Ammon's horn (tissue), 1 donor: ENCODE measurements at places on chromosomes 13 and 19.
A peak's percentile ranks its signal among the peaks of the same experiment; 100 is the strongest.

DNA sequence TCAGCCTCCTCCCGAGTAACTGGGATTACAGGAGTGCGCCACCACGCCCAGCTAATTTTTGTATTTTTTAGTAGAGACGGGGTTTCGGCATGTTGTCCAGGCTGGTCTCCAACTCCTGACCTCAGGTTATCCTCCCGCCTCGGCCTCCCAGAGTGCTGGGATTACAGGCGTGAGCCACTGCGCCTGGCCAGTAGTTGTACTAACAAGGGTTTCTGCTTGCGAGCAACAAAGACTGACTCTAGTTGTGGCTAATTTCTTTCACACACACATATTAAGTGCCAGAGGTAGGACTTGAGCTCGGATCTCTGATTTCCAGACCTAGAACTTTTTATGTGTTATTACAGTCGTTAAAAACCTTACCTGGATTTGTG, 635 bp upstream of the PCCA start:
- DNase-seq = no peak

DNA sequence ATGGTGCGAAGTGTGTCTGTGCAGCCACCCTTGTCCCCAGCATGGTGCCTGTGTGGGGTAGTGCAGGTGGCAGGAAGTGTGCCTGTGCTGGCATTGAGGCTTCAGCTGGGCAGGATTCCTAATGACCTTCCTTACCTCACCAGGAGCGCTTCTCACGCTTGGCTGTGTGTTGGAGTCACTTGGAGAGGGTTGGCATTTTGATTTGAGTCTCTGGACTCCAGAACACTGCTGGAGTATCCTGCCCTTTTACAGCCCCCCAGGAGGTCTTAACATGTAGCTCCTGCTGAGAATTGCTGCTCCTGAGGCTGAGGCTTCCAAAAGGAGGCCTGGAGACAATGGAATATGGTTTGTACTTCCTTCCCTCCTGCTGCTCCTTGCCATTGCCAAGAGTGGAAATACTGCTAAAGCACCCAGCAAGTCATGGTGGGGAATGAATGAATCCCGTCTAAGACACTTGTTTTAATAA, 87.1 kb downstream of the ARHGEF7 start:
- DNase-seq = no peak

- DNase-seq = no peak
Measured at GRCh38 chr13:20482787-20483186, 42.9 kb downstream of the CRYL1 start.

DNA sequence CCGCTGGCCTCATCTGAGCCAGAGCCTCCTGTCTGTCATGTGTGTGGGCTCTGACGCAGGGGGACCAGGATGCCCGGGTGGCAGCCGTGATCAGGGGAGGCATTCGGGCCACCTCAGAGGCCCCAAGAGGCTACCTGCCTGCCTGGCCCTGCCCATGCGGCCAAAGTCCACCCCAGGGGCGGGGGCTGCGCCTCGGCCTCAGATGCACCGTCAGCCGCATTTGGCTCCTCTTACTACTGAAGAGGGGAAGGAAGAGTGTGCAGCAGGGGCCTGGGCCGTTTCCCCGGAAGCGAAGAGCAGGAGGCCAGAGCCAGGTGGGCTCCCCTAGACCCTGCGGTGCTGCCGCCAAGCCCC, 34.0 kb downstream of the C13orf46 start:
- no peak for DNase-seq

GRCh38 chr13:78067290-78067689, 148.7 kb upstream of the EDNRB start:
- no peak for DNase-seq

DNA sequence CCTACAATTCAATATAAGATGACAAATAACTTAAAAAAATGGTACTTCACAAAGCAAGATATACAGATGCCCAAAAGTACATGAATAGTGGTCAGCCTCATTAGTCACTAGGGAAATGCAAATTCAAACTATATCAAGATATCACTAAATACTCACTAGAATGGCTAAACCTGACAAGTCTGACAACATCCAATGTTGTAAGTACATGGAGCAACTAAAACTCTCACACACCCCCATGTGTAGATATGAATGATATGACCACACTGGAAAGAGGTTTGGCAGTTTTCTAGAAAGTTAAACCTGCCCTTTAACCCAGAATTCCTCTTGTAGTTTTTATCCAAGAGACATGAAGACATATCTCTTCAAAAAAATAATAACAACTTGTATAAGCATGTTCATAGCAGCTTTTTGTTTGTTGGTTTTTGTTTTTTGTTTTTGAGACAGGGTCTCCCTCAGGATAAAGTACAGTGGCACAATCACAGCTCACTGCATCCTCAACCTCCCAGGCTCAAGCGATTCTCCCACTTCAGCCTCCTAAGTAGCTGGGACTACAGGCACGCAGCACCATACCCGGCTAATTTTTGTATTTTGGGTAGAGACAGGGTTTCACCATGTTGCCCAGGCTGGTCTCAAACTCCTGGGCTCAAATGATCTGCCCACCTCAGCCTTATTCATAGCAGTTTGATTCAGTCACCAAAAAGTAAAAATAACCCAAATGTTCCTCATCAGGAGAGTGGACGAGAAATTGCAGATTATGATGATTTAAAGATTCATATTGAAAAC, 55.1 kb downstream of the RFX2 start:
- DNase-seq = no peak

DNA sequence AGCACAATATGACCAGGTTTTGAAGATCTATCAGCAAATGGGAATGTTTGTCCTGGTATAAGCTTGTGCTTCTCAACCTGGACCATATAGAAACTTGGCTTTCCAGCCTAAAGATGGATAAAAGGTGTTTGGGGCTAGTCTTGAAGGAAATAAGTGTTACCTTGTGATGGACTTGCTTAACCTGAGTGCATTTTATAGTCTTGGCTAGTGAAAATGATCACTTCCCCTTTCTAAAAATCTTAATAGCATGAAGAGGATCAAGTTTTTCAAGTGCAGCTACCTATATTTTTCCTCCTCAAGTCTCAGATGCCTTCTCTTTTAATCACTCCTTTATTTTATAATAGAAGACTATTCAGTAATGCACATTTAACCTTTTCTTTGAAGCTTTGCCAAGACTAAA, 919.8 kb upstream of the SLITRK1 start:
- no peak for DNase-seq

DNA sequence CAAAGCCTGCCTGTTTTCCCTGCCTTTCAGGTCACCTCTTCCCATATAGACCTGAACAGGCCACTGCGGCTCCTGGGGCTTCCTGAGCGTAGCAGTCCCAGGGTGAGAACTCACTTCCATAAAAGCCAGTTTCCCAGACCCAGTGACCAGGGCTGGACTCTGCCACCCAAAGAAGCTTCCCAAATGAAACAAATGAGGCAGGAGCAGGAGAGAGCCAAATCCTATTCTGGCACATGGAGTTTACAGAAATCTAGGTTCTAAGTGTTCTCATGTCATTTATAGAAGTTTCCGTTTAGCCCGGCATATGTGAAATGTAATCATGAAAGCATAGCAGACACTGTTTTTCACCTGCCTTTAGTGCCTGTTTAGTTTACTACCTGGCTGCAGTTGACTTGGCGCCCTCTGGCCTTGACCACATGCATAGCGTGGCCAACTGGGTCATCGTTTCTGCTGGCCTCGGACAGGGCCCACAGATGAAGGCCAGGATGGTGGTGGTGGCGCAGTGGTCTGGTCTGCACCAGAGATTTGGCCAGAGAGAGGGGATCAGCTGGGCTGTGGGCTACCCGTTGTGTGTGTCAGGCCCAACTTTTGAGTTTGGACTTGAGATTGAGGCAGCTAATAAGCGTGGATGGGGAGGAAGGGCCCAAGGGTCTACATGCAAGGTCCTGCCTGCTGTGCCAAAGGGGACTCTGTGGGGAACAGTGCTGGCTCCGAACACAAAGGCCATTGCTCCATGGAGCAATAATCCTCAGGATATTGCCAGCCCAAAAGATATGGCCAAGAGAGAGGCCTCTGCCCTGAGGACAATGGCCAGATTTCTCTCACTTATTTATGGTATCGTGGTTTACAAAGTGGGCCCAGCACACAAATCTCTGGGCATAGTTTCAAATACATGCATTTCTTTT, 43.3 kb downstream of the NFIX start:
- DNase-seq = no peak

DNA sequence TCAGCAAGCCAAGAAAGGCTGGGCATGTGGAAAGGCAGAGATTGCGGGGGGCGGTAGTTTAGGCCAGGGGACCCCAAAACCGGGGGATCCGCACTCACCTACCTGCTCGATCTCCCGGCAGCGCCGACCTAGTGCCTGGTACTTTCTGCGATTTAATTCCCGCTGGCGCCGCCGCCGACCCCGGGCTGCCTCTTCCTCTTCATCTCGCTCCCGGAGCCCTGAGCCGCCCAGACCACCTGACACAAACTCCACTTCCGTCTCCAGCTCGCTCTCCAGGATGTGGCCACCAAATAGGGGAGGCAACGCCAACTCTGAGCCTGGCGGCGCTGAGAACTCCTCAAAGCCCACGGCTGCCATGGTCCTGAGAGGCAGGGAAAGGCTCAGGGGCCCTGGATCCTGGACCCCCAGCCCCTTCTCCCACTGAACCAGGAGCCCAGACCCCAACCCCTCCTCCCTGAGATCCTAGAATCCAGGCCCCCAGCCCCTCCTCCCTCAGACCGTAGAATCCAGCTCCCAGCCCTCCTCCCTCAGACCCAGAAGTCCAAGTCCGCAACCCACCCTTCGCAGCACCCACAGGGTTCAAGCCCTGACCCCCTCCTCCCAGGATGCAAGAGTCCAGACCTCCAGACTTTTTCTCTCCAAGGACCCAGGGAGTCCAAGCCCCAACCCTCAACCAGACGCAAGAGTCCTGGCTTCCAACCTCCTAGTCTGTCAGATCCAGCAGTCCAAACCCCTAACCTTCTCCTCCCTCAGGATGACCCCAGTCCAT, 933 bp downstream of the TFPT start:
- DNase-seq = peak; percentile 75

- no peak for DNase-seq
Measured at GRCh38 chr13:88919970-88920628, 1248.9 kb downstream of the SLITRK5 start.

DNA sequence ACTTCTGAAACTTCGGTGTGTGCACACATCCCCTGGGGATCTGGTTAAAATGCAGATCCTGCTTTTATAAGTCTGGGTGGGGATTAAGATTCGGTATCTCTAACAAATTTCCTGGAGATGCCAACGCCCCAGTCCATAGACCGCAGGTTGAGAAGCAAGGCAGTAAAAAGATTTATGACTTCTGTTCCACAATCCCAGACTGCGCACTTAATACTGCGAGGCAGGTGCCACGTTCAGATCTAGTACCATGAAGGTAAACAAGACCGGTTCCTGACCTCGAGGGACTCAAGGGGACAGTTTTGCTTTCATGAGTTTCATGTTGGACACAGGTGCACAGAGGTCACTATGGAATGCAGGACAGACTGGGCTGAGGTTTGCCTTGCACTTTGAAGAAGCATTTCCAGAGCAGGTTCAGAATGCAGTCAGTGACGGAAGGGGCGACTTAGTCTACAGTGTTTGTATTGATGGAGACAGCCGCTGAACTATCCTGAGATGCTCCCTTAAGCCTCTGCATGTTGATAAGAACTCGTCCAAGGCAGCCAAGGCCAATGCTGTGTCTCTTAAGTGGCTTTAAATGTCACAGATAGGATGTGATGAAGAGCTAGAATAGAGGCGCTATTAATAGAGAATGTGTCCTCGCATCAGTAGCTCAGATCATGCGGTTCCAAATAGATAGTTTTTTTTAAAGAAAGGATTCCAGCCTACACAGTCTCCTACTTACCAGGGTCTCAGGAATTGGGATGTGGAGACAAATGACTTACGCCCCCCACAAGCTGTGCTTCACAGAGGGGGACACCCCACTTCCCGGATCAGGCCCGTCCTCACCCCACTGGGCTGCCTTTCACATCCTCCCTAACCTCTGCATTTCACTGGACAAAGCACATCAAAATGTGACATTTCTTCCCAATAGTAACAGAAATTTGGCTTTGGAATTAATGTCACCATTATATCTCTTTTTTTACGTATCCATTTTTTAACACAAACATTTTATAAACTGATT, 97.1 kb upstream of the IRS2 start:
- no peak for DNase-seq

DNA sequence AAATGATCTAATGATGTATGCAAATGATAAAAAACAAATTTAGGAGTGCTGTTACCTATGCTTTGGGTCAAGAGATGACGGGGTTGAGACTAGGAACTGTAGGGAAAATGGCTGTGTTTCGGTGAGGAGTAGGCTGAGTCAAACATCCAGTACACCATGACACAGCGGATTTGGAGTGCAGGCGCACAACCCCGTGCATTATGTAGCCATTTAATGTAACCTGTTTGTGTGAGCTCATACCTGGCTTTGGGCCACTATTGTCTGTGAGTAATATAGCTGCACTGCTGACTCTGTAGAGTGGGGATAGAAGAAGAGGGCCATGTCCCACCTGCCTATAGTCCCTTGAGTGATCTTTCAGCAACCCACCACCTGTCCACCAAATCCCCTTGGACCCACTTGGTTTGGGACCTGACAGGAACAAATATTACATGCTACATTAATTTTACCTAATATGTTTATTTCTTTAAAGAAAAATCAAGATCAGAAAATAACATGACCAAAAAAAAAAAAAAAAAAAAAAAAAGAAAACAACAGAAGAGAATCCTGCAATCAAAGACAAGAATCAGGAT, 95.5 kb upstream of the KLHL1 start:
- no peak for DNase-seq

GRCh38 chr19:54233941-54234340, 8.6 kb downstream of the LILRA6 start:
- no peak for DNase-seq

DNA sequence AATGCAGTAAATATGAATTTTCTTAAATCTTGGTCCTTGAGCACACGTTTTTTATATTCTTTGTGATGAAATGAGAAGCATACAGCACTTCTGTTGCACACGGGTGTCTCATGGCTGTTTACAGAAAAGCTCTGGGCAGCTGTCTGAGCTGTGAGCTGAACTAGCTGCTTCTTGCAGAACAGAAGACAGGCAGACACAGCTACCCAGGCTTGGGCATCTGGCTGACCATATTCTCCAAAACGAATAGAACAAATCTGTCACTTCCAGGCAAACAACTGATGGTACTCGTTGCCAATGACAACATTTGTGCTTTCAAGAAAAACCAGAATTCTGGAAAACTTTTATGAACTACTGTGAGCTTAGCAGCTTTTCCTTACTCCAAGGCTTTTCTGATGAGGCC, 16.2 kb downstream of the PCID2 start:
- peak; percentile 35 for DNase-seq

- peak; percentile 63 for DNase-seq
Measured at GRCh38 chr19:30669329-30670010, 297.3 kb downstream of the ZNF536 start.

- DNase-seq = no peak
Measured at GRCh38 chr13:25783601-25784024, 268.2 kb downstream of the SHISA2 start.

DNA sequence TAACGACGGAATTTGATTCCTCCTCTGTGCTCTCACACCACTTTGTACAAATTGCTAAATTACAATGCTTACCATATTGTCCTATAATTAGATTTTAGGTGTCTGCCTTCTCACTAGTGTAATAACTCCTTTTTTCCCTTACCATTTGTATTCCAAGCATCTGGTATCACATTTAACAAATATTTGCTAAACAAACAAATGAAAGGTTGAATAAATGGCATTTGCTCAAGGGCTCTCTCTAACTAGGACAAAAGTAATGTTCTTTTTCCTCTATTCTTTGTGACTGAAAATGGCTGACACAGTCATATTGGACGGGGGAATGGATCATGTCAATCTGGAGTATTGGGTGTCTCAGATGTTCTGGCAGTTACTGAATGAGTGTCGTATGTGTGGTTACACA, 99.7 kb downstream of the ENOX1 start:
- DNase-seq = no peak

GRCh38 chr19:56566904-56567273, 379 bp upstream of the ZNF470 start:
- peak; percentile 61 for DNase-seq
